ENCODE measurements at places on chromosomes 3 and 15. TPM values are rescaled to one million over a fixed set of nuclear protein-coding genes. Genes with fewer than 3 reads are reported as not detected.

The GATM gene
- 0.28 TPM for total RNA-seq

The ATP13A5 gene
- not detected for total RNA-seq

The CCR4 gene
- total RNA-seq: under 0.01 TPM

The PLSCR2 gene
- total RNA-seq: not detected

The GOLGA8Q gene
- 1.8 TPM for total RNA-seq

The ATP10A gene
- total RNA-seq: 6.4 TPM

The IQCF5 gene
- total RNA-seq: not detected

The ST8SIA2 gene
- not detected for total RNA-seq

The ZBED2 gene
- total RNA-seq: not detected

The C3orf49 gene
- total RNA-seq: not detected

The PARP3 gene
- 31.0 TPM for total RNA-seq

The RAB6B gene
- 0.30 TPM for total RNA-seq

The SERPINI2 gene
- not detected for total RNA-seq

The ARHGAP31 gene
- 16.0 TPM for total RNA-seq

The LSAMP gene
- 5.7 TPM for total RNA-seq

The SLC2A2 gene
- total RNA-seq: not detected

The SEMA5B gene
- not detected for total RNA-seq

The POPDC2 gene
- 0.59 TPM for total RNA-seq

The CFAP92 gene
- 0.05 TPM for total RNA-seq

The CNTN3 gene
- 0.97 TPM for total RNA-seq

The SEC22C gene
- total RNA-seq: 52.3 TPM

The UBXN7 gene
- total RNA-seq: 25.1 TPM

The PLA2G4D gene
- total RNA-seq: not detected

The TAGLN3 gene
- total RNA-seq: 1.8 TPM

The ZNF280D gene
- 26.4 TPM for total RNA-seq

The PRICKLE2 gene
- 47.7 TPM for total RNA-seq

The ZNF385D gene
- not detected for total RNA-seq

The POTEB3 gene
- not detected for total RNA-seq

The SYNM gene
- total RNA-seq: 48.4 TPM

The TGM4 gene
- total RNA-seq: not detected

The GPR171 gene
- total RNA-seq: not detected

The TRPC1 gene
- 35.5 TPM for total RNA-seq

The CD276 gene
- 175 TPM for total RNA-seq

The ITIH4 gene
- 1.3 TPM for total RNA-seq

The PRR20G gene
- total RNA-seq: not detected

The PTX3 gene
- 687 TPM for total RNA-seq

The NANOGP8 gene
- total RNA-seq: not detected

The TEX264 gene
- 29.6 TPM for total RNA-seq

The SLC6A1 gene
- 0.05 TPM for total RNA-seq

The LEKR1 gene
- 0.59 TPM for total RNA-seq

The SCG5 gene
- 30.9 TPM for total RNA-seq

The UBP1 gene
- total RNA-seq: 76.9 TPM

The PIF1 gene
- total RNA-seq: 5.8 TPM

The SLC22A14 gene
- 0.59 TPM for total RNA-seq

The JMJD7 gene
- total RNA-seq: 2.3 TPM

The ADAMTS7 gene
- 12.6 TPM for total RNA-seq

The CATSPER2 gene
- 9.6 TPM for total RNA-seq

Measured in smooth muscle cell of the umbilical artery (primary cell).